ENCODE measurements at places on chromosomes 3 and 15.

- no peak for DNase-seq
These were observed 104.9 kb upstream of the EOMES start for GRCh38 chr3:27827041-27827440.

DNA sequence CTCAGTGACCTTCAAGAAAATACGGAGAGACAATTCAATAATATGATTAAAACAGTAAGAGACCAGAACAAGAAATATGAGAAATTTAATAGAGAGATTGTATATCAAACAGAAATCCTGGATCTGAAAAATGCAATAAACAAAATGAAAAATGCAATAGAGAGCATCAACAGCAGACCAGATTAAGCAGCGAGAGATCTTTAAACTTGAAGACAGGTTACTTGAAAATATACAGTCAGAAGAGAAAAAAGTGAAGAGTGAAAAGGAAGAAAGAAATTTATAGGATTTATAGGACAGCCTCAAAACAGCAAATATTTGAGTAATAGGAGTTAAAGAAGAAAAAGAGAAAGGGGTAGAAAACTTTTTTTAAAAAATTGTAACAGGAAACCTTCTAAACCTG lies 813.9 kb upstream of the GRM7 start:
- DNase-seq, result no peak

DNA sequence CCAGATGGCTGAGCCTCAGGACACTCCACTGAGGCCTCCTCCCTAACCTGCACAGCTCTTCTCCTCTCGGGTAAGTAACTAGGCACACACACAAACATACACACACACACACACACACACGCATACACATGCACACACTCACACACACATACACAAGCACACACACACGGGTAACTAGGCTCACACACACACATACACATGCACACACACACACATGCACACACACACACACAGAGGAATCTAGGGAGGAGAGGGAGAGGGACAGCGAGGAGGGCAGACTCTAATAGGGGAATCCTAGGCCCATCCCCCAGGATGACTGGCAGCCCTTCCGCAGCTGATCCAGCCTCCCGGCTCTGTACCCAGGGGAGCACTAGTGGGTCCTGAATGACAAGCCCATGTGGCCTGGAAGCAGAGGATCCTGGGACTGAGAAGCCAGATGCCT lies 177.4 kb upstream of the LINGO1 start:
- DNase-seq, result no peak

DNA sequence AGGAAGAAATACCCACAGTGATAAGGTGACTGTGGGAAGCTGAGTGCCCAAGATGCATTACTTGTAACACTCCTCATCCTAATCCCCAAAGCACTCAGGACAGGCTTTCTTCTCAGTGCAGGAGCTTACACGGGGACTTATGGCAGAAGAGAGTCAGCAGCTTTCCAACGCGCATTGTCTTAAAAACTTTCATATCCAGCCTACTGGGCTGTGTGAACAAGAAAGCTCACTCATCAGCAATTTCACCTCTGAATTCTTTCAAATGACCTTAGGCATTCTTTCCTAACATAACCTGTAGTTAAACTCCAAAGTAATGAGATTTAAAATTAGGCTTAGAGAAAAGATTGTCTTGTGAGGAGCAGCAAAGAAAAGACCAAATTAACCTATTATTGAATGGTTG lies 132.3 kb downstream of the KCNAB1 start:
- DNase-seq, result no peak

DNA sequence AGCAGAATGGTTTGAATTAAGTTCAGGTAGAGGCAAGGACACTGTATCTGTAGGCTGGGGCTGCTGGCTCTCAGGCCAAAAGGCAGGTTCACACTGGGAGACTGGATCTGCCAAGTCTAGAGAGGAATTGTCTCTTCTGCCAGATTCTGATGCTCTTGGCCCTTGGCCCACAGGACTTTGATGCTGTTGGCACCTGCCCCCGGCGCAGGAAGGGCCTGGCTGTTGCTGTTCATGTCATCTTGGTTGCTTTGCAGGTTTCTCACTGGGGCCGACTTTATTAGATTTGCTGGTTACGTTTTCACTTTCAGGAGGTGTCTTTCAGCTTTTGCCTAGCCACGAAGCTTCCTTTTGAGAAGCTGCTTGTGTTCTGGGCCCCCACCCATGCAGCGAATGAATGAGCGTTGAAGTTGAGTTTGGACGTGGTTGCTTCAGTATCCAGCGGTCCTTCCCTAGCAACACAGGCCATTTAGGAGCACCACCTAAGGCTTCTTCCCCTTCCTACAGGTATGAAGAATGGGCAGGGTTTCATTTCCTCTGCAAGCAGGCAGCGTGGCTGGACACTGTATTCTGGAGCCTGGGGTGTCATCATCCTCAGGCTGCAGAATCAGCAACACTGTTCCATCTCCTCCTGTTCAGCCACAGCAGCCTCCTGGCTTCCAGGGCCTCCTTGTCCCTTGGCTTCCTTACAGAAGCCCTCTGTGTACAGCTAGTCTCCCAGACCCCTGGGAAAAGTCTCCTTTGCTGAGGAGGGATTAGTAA lies 65.6 kb upstream of the PRR23C start:
- DNase-seq, result no peak

Measured in dorsolateral prefrontal cortex (tissue), 122 donors.